ENCODE measurements at places on chromosomes 16 and 17.
A peak's percentile ranks its signal among the peaks of the same experiment; 100 is the strongest.

DNA sequence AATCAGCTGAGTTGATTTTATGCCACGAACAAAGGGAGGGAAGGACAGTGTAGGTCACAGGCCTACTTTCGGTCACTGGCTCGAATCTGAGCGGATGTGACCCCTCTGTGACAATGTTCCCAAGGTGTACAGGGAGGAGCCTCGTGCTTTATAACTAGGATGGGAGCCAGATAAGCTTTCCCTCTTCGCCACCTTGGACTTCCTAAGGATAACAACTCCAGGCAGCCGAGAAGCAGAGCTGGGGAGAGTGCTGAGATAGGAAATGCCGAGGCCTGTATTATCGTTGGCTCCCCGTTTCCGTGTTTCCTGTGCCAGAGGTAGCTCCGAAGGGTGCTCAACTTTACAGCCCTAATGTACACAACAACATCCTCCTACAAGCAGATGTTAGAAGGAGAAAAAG lies 217.8 kb upstream of the IRX3 start:
- DNase-seq = no peak

- DNase-seq = no peak
Measured at GRCh38 chr17:29561554-29562517, 5.0 kb downstream of the ABHD15 start.

GRCh38 chr17:78057113-78057740 lies 71.3 kb downstream of the TMC6 start:
- DNase-seq = no peak

DNA sequence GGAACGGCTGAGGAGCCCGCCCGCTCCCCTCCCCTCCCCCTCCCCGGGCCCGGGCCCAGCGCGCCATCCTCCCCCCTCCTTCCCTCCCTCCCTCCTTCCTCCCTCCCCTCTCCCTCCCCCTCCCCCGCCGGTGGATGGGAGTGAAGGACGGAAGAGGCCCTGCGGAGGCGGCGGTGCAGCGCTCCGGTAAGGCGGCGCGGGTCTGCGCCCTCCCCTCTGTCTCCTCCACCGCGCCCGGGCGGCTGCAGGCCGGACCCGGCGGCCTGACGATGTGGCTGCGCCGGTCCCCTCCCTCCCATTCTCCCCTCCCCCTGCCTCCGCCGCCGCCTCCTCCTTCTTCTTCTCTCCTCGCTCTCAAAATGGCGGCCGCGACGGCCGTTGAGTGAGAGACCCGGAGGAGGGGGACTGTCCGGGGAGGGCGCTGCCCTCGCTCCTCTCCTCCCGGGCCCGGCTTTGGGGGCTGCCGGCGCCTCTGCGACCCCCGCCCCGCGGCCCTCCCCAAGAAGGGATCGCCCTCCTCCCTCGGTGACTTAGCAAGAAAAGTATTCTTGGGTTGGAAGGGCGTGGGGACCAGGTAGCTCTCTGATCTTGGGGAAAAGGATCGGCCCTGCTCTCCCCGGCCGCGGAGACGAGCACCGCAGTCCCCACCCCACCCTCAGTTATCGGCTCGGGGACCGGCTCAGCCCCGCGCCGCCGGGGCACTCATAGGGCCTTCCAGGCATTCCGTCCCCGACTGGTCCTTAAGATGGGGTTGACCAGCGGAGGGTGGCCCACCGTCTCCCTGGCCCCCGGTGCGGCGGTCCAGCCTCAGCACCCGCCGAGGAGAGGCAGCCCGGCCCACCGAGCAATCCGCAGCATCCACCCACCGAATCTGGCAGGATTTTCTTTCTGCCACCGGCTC lies 617 bp downstream of the PAFAH1B1 start:
- DNase-seq = peak; percentile 81

- no peak for DNase-seq
Measured at GRCh38 chr16:35525979-35526590, 2066.7 kb downstream of the TP53TG3F start.

GRCh38 chr17:41667280-41668041 lies 21.2 kb upstream of the EIF1 start:
- DNase-seq = no peak

- peak; percentile 6 for DNase-seq
Measured at GRCh38 chr17:57874434-57875289, 24.8 kb upstream of the MRPS23 start.

GRCh38 chr17:55648086-55648485 lies 74.6 kb downstream of the TMEM100 start:
- no peak for DNase-seq

DNA sequence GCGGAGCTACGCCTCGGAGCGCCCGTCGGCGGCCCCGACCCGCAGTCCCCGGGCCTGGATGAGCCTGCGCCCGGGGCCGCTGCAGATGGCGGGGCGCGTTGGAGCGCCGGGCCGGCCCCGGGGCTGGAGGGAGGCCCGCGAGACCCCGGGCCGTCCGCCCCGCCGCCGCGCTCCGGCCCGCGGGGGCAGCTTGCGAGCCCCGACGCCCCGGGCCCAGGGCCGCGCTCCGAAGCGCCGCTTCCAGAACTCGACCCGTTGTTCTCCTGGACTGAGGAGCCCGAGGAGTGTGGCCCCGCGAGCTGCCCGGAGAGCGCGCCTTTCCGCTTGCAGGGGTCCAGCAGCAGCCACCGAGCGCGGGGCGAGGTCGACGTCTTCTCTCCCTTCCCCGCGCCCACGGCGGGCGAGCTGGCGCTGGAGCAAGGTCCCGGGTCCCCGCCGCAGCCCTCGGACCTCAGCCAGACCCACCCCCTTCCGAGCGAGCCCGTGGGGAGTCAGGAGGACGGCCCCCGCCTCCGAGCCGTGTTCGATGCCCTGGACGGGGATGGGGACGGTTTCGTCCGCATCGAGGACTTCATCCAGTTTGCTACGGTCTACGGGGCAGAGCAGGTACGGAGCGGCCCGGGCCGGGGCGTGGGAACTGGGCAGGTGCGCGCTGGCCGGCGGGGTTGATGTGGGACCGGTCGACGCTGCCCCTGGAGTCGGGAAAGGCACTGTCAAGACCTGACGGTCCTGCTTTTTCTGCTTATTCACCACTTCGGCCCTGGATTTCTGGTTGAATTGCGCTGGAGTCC lies 861 bp downstream of the RAB11FIP3 start:
- no peak for DNase-seq

GRCh38 chr17:60165223-60165622 lies 15.4 kb downstream of the CA4 start:
- no peak for DNase-seq

- DNase-seq = no peak
Measured at GRCh38 chr17:38341035-38341721, 2.6 kb downstream of the GPR179 start.

DNA sequence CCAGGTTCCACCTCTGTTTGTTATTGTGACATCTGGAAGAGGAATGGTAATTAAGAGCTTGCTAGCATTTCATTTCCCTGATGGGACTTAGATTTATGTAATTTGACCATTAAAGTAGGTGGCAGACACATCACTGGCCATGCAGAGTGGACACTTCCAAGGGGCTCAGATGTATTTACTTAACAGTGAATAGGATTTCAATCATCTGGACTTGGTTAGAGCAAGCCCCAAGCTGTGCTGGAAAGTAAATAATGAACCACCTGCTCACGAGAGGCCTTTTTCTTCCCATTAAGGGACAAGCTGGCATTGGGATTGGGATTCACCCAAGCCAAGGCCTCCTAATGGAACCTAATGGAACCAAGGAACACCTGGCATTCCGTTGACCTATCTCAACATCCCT lies 395.3 kb downstream of the HS3ST4 start:
- no peak for DNase-seq

GRCh38 chr16:27611340-27611739 lies 61.4 kb downstream of the KATNIP start:
- DNase-seq = no peak

DNA sequence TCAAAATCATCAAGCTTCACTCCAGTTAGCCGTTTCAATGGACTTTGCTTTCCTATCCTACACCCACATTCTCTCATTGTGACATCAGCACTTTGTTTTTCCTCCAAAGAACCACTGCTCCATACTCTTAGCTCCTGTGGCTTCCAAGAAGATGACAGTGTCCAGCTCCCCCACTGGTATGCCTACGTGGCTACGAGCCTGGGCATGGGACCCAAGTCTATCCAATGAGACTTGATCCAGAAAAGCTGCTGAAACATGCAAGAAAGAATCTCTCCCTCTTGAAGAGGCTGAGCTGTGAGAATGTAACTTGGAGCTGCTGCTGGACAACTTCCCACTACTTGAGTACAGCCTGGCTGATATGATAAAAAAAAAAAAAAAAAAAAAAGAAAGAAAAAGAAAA lies 9.4 kb downstream of the TOX3 start:
- no peak for DNase-seq

DNA sequence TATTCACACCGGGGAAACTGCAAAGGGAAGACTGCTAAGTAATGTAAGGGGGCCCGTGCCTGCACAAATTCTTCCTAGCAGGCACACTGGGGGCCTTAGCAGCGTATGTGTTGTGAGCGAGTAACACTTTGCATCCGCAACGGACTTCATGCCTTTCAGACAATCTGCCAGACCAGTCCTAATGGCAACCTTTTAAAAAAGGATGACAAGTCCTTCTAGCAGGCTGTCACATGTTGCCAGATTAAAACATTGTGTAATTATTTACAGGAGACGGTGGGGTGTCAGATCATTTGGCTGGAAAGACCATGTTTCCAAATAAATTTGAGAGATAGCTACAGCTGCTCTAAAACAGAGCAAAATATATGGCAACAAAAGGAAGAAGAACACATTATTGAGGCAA lies 46.1 kb downstream of the CPPED1 start:
- no peak for DNase-seq

DNA sequence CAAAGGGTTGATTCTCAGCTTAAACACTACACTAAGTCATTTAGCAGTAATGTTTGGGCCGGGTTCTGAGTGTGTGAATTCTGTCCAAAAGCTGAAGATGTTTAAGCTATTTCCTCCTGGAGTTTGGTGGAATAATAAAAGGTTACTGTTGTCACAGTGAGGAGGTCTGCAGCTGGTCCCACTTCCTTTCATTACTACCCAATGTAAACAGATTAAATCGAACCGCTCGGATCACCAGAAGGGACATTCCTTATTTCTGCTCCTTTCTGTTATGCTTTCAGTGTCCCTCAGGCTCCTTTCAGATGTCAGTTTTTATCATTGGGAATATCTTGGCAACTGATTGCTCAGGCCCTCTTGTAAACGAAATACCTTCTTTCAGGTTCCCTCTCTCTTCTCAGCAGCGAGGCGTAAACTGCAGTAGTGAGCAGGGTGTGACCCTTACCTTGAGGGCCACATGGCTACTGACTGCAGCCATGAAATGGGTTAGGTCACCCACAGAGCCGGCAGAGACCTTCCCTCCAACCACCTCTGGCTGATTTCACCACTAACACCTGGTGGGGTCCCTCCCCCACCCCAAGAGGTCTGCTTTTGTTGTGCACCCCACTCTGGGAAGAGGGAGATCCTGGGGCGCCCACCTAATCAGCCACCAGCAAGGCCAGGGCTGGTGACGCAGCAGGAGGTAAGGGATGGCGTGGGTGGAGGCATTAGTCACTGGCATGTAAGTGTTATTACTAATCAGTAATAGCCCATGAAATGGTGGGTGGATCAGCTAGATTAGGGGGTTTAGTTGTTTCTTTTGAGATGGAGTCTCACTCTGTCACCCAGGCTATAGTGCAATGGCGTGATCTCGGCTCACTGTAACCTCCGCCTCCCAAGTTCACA lies 117.6 kb downstream of the VPS53 start:
- no peak for DNase-seq

DNA sequence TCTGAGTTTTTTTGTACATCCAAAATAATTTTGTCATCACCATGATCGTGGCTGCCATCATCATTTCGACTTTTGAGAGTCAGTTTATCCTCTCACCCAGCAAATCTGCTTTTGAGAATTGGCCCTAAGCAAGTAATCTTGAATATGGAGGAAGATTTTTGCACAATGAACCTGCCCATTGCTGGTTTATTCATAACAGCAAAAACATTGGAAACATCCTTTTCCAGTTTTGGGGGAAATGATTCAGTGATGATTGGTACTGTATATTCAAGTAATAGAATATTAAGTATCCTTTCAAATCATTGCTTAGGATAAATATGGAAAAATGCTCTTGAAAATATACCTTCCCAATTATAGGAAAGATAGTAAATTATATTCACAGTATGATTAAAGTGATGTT lies 53.1 kb downstream of the PRKCA start:
- DNase-seq = no peak

DNA sequence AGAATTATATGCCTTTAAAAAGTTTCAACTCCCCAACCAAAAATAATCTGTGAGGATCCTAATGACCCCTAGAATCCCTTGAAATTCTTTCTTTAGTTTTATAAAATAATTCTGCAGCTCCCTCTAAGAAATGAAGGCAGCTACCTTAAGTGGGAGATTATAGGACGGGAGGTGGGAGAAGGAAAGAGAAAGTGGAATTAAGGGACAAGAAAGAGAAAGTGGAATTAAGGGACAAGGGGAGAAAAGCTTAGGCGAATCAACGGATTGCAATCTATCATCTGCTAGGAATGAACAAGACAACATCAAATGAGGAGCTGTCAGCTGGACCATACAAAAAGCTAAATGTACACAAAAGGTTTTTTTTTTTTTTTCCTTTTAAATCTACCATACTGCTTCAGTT lies 262.0 kb downstream of the ZFHX3 start:
- no peak for DNase-seq

Data from activated naive CD4-positive, alpha-beta T cell (primary cell).